Fibroblast of skin of right quadriceps (primary cell): ENCODE measurements at places on chromosomes 1 and 21.

DNA sequence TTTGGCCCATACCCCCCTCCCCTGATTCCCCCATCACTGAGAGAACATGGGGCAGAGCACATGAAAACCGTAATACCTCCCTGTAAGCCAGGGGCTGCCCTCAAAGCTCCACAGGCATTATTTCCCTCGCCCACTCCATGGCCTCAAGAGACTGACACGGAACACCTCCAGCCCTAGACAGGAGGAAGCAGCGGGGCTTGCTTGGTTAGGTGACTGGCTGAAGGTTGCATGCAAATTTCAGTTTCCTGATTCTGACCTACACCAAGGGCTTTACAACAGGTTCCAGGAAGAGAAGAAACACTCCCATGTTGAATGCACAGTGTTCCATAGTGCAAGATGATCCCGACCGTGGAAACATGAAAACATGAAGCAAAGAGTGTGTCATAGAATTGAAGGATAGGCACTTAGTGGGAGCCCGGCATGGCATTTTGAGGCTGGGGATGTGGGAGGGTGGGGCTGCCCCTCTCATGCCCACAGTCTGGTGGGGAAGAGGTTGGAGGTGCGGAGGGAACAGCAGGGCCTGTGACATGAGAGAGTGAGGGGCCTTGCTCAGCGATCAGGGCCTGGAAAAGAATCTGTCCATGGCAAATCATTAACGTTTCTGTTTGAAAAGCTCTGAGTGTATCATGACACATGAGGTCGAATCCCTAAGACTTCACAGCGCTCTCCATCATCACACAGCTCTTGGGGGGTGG is 33.5 kb downstream of the GPR137B start:
- DNase-seq = no peak

DNA sequence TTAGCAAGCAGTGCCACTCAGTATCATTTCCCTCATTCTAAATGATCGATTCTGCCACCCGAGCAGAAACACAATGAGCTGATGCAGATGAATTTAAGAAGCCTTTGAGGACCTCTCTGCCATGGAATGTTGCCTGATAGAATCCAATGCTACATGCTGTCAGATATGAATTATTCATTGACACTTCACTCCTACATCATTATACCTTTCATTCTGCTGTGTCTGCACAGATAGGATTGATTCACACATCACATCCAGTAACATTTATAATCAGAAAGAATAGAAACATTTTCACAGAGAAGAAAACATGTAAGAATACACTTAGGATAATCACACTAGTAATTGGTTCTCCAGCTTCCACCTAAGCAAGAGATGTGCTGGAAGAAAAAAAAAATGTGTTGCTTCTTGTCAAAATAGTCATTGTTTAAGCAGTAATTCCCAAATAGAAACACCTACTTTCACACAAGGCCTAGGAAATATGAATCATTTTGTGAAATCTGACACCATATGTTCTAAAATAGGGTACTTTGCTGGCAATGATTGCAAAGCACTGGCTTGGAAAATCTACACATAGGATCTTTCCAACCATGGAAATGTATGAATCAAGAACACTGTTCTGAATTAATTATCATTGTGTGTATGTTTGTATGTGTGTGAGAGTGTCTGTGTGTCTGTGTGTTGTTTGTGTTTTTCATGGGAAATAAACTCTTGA is 110.1 kb downstream of the GRIK1 start:
- DNase-seq = peak; percentile 3

DNA sequence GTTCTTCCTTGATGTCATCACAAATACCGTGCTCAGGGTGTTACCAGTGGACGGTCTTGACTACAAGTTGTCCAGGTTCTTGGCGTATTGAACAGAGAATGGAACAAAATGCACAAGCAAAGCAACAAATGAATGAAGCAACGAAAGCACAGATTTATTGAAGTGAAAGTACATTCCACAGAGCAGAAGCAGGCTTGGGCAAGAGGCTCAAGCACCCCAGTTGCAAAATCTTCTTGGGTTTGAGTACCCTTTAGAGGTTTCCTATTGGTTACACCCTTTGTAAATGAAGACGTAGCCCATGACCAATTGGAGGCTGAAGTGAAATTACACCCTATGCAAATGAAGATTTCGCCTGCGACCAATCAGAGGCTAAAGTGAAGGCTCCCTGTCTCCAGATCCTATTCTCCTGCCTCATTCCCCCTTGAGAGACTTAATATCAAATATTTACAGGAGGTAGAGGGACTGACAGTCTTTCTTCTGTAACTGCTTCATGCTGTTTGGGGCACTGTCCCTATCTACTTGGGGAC is 38.3 kb downstream of the YY1AP1 start:
- no peak for DNase-seq

DNA sequence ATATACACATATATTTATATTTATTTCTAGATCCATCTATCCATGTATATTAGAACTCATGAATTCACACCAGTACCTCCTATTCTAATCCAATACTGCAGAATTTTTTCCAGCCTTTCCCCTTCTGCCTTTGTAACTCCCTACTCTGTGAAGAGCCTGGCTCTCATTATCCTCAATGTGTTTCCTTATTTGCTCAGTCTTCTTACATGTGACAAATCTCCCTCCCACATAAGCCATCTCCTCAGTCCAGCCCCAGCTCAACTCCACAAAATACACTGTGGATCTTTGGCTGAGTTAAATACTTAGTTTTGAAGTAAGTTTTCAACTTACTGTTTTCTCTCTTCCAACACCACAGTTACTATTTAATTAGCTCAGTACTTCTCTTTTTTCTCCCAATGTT is 45.7 kb downstream of the ATP5PO start:
- DNase-seq = no peak

- peak; percentile 23 for DNase-seq
These were observed 8.7 kb downstream of the SLAMF8 start for GRCh38 chr1:159835356-159835755.

DNA sequence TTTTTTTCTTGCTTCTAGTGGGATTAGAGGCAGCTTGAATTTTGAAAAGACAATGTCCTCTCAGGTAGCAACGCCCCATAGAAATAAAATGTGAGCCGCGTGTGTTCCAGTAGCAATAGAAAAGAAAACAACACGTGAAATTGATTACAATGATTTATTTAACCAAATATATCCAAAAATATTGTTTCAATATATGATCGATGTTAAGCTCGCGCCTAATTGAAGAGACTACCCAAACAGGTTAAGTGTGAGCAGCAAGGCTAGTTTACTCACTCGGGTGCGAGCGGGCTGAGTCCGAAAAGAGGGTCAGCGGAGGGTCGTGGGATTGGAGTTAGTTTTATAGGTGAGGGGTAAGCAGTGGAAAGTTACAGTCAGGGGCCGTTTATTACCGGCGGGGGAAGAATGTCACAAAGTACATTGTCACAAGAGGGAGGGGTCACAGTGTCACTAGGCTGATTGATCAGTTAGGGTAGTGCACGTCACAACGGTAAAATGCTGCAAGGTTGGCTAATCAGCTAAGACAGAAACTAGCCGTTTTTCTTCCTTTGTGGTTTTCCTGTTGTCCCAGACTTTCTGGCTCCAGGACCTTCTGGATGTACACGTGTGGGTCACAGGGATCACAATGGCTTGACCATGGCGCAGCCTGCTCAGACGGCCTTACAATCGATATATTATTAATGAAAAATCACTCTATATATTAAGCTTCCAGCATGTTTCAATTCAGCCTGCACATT is 697 bp upstream of the ZNF670 start:
- DNase-seq = no peak

DNA sequence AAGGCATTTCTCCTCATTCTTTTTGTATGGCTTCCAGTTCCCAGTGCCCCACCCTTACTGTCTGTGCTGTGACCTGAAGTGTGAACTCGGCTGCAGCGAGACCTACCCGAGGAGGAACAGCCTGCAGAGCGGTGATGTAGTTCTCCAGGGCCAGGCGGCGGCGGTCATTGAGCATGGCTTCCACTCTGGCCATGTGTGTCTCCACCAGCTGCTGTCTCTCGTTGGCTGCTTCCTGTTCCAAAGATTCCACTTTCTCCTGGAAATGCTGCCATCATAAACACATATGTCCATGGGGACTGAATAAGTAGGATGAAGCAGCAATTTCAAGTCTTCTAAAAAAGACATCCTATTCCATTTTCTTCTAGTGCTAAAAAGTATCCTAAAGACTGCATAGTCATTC is 195.6 kb downstream of the APP start:
- no peak for DNase-seq

DNA sequence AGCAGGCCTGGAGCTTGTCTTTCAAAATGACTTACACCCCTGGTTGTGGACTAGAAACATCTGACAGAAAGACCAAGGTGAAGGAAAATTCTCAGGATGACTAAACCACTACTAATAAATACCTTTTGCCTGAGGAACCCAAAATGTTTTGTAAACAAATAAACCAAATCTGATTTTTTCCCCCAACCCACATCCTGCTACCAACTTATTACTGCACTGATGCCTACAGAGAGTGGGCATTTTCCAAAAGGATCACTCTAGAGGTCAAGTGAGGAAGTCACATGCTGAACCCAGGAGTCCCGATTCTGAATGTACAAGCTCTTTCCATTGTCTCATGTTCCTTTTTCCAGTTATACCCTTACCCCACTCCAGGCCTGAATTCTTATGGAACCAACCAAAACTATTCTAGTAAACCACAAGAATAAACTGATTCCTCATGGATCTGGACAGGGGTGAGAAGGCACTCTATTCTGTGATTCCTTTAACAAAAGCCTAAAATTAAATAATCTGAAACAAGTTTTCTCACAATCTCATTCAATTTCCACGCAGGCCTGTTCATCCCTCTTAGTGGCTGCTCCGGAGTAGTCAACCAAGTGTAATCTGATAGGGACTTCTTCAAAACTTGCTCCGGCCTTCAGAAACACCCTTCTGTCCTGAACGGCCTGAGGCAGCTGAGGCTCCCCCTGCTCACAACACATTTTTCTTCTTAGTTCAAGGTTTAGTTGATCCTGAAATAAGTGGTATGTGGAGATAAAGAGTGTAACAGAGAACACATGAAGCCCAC is 1.4 kb downstream of the PI4KB start:
- DNase-seq = no peak

- no peak for DNase-seq
These were observed 313.5 kb upstream of the PLXNA2 start for GRCh38 chr1:208557723-208558094.

DNA sequence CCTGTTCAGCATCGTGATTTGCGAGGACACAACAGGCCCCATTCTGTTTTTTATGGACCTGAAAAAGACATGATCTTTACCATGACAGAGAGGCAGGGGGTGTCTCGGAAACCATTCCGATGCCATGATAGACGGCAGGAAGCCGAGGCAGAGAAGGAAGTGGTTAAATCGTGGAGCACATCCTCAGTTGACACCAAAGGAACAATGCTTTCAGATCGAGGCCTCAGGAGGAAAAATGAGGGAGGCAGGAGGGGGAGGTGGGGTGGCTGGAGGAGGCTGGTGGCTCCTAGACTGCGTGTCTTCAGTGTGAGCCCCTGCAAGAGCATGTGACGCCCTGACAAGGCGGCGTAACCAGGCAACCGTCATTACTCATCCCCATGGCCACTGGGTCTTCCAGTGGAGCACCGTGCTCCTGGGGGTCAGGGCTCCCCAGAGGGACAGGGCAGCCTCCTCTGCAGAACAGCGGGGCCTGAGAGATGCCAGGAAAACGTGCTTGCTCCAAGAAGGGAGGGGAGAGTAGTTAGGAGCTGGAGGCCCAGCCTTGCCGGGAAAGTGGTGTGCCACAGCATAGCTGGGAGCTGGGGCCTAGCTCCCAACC is 172.8 kb upstream of the TMEM51 start:
- peak; percentile 67 for DNase-seq

GRCh38 chr21:39051588-39051949 is 131.7 kb downstream of the PSMG1 start:
- DNase-seq = peak; percentile 92
